CD4-positive, alpha-beta T cell treated with Interleukin-10 for 1 hour (primary cell): ENCODE measurements at places on chromosomes 2 and 18.

GRCh38 chr18:47846431-47846830, 84.0 kb downstream of the SMAD2 start:
- DNase-seq, result no peak

GRCh38 chr2:122692400-122693083, 937.1 kb downstream of the TSN start:
- no peak for DNase-seq

GRCh38 chr2:20543469-20544152, 96.7 kb downstream of the RHOB start:
- no peak for DNase-seq

DNA sequence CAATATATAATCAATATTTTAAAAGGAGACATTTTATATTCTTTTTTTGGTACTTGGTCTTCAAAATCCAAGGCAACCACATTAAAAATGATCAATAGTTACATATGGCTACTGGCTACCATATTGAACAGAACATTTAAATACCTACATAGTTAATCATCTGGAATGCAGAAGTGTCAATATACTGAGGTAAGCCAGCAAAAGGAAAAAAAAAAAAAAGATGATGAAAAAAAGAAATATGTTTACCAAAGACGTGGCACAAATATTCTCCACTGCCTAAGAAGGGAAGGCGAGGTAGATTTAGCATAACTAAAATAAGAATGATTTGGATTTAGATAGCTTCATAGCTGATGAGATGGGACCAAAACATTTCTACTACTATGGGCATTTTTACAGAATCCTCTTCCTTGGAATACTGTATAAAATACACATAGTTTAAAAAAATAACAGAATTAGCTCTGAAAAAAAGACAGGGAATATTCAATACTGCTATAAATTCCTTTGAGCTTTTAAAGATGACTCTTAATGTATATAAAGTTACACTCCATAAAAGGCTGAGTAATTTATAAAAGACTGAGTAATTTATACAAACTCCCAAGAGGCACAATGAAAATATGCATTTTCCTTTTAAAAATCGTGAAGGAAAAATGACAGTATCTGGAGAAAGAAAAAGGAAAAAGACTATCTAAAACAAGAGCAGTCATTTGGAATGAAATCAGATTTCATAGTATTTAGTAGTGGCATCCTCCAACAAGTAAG, 63.5 kb downstream of the CDH2 start:
- DNase-seq, result no peak

GRCh38 chr2:228432116-228432515, 250.6 kb upstream of the SPHKAP start:
- no peak for DNase-seq

GRCh38 chr2:182914852-182915251, 48.4 kb upstream of the FRZB start:
- DNase-seq, result no peak

DNA sequence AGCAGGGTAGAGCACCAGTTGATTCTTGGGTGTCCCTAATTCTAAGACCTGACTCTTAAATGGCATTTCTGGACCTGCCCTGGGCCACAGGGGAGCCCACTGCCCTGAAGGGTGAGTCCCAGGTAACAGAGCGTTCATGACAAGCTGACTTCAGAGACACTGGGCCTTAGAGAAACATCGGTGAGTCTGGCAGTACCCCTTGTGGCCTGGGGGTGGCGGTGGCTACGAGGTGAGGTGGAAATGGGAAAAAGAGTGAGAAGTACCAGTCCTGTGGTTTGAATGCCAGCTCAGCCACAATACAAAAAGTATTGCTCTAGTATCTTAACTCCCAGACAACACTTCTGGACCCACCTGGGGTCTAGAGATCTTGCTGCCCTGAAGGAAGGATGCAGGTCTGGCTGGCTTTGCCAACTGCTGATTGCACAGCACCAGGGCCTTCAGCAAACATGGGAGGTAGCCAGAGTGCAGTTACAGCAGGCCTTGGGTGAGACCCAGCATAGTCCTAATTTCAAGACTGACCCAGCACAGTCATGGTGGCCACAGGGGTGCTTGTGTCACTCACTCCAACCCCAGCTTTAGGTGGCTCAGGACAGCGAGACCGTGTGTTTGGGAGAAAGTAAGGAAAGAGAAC, 44.5 kb downstream of the USP34 start:
- DNase-seq, result peak; percentile 82

GRCh38 chr18:54712306-54712705, 116.0 kb upstream of the RAB27B start:
- no peak for DNase-seq

DNA sequence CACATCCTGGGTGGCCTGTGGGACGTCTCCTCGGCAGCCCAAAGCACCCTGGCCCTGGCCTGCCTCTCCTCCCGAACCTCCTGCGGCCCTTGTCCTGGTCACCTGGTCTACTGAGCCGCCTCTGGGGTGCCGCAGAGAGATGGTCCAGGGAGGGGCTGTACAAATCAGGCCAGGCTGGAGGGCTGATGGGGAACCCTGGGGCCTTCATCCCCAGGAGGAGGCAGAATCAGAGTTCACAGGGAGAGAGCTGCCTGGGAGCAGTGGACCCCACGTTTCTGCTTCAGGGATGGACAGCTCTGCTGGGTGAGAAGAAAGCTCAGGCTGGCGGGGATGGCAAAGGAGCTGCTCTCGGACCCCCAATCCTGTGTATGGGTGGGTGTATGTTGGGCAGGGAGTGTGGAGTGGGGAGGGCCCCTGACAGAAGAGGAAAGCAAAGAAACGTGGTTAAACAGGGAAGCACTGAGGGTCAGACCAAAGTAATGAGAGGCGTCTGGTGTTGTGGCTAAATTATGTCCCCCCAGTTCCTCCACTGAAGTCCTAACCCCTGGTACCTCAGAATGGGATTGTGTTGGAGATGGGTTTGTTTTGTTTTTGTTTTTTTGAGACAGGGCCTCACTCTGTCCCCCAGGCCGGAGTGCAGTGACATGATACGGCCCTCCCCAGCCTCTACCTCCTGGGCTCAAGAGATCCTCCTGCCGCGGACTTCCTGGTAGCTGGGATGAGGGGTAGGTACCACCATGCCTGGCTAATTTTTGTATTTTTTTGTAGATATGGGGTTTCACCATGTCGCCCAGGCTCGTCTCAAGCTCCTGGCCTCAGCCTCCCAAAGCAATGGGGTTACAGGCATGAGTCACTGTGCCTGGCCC, 73.4 kb upstream of the SMAD7 start:
- no peak for DNase-seq

GRCh38 chr2:202098291-202098690, 25.2 kb downstream of the KIAA2012 start:
- no peak for DNase-seq
